Stimulated activated CD8-positive, alpha-beta memory T cell treated with anti-CD3 and anti-CD28 coated beads, Interleukin-15, amount 100 ng/mL, for 24 hours (primary cell): ENCODE measurements at places on chromosomes 5 and 9.

DNA sequence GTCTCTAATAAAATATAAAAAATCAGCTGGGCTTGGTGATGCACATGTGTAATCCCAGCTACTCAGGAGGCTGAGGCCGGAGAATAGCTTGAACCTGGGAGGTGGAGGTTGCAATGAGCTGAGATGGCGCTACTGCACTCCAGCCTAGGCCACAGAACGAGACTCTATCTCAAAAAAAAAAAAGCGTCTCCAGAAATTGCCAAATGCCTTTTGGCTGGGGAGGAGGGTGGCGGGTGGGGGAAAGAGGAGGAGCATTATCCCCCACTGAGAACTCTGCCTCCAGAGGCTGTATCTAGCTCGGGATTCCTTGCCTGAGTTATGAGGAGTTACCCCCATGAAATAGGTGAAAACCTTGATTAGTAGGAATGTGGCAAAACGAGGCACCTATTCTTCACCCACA lies 4.8 kb downstream of the ROPN1L start:
- DNase-seq, result no peak

GRCh38 chr5:67193439-67193807 lies 3.2 kb downstream of the CD180 start:
- no peak for DNase-seq

GRCh38 chr9:81819859-81820546 lies 108.2 kb upstream of the SPATA31D4 start:
- no peak for DNase-seq

DNA sequence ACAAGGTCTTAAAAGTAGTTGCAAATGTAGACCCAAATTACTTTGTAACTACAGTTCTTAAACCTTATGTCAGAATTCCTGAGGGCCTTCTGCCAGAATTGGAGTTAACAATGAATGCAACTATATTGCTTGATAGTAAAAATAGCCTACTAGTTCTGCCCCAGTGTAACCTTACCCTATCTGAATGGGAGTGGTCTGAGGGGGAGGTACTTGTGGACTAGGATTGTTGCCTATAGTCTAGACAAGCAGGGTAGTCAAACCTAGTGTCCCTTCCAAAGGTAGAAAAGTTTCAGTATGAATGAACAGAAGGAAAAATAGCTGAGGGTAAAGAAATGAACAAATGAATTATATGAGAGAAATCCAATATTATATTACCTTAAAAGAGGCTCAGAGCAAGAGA lies 242.2 kb downstream of the PJA2 start:
- DNase-seq, result no peak

DNA sequence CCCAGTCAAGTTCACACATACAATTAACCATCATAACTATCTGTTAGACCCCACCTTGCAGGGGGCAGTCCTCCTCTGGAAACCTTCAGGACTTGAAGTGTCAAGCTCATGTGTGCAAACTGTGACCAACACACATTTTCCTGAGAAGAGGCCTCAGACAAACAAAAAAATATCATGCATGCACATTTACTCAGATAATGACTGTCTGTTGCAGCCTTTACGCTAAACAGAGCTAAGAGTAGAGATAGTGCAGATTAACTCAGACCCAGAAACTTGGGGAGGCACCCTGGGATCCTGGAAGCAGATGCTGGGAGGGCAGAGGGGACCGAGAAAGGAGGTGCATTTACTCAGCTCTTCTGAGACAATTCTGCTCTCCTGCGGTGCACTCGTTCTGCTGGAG lies 3.6 kb upstream of the S1PR3 start:
- DNase-seq, result no peak

- no peak for DNase-seq
Measured at GRCh38 chr5:56637321-56637920, 177.9 kb upstream of the MAP3K1 start.

DNA sequence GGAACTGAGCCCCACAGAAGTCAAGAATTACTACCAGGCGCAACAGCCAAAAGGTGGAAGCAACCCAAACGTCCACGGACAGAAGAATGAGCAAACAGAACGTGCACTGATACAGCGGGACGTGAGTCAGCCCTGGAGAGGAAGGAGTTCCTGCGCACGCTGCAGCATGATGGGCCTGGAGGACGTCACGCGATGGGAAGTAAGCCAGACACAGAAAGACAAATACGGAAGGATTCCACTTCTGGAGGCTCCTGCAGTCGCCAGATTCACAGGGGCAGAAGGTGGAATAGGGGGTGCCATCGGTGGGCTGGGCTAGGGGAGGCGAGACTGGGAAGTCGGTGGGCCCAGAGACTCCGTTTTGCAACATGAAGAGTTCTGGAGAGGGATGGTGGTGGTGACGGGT lies 80.3 kb upstream of the PHYKPL start:
- DNase-seq, result no peak

GRCh38 chr5:151003503-151003860 lies 16.9 kb upstream of the GPX3 start:
- DNase-seq, result no peak

DNA sequence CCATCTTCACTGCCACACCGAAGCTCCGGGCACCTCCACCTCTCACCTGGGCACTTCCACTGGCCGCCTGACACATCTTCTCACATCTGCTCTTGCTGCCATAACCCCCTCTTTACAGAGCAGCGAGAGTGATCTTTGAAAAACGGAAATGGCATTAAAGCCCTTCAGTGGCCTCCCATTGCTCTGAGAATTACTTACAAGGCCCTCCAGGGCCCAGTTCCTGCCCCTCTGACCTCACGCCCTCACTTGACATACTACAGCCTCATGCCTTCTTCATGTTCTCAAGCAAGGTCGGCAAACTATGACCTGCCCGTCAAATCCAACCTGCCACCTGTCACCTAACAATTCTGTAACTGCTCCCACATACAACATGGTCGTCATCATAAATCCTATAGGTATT lies 187.3 kb downstream of the NR3C1 start:
- no peak for DNase-seq

- DNase-seq, result no peak
Measured at GRCh38 chr5:107661650-107662044, 9.1 kb downstream of the EFNA5 start.

GRCh38 chr5:105816961-105817360 lies 1853.8 kb downstream of the EFNA5 start:
- no peak for DNase-seq

DNA sequence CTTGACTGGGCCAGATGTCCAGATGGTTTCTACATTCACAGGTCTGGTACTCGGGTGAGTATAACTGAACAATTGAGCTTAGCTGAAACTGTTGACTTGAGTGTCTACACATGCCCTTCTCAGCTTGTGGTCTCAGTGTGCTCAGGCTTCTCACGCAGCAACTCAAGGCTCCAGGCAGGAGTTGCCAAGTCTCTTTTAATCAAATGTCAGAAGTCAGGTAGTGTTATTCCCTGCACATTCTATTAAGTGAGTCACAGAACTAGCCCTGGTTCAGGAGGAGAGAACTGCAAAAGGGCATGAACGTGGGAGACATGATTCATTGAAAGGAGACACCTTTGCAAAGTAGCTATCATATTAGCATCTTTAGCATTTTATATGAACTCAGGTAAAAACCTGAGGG lies 199.3 kb upstream of the ACTBL2 start:
- no peak for DNase-seq

DNA sequence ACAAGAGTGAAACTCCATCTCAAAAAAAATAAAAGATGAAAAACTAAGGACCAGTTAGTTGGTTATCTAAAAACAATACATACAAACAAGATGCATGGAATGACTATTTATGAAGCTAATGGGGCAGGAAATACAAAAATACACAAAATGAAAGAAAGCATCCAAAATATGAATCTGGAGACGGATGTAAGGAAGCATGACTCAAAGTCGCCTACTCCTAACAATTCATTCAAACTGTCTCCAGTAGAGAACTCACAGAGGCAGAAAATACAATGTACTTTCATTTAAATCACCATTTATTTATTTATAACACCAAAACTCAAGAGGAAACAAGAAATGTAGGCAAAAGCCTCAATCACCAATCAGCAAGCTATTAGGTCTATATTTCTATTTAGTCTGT lies 68.4 kb downstream of the SCAI start:
- no peak for DNase-seq

- no peak for DNase-seq
Measured at GRCh38 chr5:174281089-174281760, 235.7 kb downstream of the NSG2 start.

DNA sequence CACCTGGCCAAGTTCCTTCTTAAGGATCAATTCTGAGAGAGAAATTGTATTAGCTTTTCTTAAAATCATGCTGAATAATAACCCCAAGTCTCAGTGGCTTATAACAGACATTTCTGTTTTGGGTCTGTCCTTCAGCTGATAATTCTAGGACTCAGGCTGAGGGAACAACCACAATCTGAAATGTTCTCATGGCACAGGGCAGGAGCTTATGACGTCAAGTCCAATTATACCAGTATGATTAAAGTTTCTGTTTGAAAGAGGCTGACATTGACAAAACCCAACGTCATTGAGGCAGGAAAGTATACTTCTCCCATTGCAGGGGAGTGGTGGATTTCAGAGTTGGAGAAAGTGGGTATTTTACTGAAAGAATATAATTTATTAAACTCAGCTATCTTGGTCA lies 21.8 kb downstream of the CENPH start:
- DNase-seq, result no peak

DNA sequence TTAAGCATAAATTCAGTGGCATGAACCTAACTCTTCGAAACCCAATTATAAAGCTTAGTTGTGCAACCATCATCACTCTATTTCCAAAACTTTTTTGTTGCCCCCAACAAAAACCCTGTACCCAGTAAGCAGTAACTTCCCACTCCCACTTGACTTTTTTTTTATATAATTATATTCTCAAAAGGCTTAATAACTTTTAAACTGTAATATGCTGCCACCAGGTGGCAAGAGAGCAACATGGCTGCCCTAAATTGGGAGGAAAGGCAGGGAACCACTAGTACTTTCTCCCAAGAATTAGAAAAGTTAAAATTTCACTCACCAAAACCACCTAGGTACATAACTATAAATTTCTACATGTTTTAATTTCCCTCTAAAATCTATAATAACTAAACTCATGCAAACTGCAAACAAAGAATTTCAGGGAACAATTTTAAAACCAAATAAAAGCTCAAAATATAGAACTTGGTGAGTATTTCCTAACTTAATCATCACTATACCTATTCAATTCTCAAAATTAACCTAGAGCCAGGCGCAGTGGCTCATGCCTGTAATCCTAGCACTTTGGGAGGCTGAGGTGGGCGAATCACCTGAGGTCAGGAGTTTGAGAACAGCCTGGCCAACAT lies 50.2 kb upstream of the RNF38 start:
- DNase-seq, result no peak

GRCh38 chr5:139707445-139708003 lies 59.4 kb downstream of the CXXC5 start:
- DNase-seq, result no peak

DNA sequence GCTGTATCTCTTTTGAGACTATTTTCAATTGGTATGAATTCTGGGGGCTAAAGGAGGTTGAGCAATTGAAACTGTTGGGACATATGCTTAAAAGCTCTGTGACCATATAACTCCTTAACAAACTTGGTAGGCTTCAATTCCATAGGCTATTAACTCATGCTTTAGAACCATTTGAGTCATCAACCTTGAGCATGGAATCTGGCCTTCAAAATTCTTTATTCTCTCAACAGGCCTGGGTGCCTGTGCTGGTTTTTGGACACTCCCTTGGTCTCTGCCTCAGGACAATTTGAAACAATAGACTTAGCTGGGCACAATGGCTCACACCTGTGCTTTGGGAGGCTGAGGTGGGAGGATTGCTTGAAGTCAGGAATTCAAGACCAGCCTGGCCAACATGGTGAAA lies 61.4 kb upstream of the EPB41L4A start:
- DNase-seq, result no peak

GRCh38 chr5:134540747-134541733 lies 15.6 kb downstream of the JADE2 start:
- no peak for DNase-seq

- no peak for DNase-seq
Measured at GRCh38 chr5:37789991-37790390, 49.9 kb downstream of the GDNF start.

DNA sequence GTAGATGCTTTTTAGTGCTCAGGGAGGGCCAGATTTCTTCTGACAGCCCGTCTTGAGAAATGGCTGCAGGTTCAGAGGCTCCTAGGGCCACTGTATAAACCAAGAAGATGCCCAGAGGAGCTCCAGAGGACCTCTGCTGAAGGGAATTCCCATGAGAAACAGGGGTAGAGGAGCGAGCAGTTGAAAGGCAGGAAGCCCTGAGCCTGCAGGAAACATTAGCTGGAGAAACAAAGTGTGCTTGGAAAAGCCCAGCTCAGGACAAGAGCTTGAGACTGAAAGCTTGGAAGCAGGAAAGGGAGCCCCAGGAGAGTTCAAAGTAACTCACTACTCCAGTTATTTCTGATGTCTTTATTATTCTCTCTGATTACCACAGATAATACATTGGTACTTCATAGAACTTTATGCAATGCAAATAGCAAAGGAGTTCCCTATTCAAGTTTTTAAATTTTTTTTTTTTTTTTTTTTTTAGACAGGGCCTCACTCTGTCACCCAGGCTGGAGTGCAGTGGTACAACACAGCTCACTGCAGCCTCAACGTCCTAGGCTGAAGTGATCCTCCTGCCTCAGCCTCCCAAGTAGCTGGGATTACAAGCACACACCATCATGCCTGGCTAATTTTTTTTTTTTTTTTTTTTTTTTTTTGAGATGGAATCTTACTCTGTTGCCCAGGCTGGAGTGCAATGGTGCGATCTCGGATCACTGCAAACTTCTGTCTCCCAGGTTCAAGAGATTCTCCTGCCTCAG lies 16.5 kb downstream of the HBEGF start:
- no peak for DNase-seq

- no peak for DNase-seq
Measured at GRCh38 chr5:50401336-50401735, 39.8 kb downstream of the EMB start.

DNA sequence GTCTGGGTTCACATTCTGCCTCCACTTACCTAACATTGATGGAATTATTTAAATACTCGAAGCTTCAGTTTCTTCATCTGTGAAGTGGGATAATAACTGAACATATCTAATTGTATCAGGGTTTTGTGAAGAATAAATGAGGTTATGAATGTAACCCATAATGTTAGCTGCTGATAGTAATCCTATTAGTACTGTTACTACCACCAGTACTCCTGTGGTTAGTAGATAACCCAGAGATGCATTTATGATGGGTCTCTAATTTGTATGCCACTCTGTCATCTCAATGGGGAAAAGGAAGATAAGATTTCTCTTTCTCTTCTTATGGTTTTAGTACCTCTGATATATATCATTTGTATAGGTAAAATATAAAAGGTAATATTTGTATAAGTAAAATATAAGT lies 16.0 kb downstream of the CPEB4 start:
- no peak for DNase-seq
